T-helper 17 cell (primary cell): ENCODE measurements at places on chromosomes 16 and 17. TPM values are rescaled to one million over a fixed set of nuclear protein-coding genes. Genes with fewer than 3 reads are reported as not detected.

The NAGS gene
- total RNA-seq: 0.42 TPM

The DHRS7B gene
- total RNA-seq: 7.0 TPM

The SMPD3 gene
- 0.70 TPM for total RNA-seq

- H3K36me3 ChIP-seq: no peaks in the 10 kb centered on the region
- no peak overlapping the region for H3K27ac ChIP-seq
- no peak for DNase-seq
- H3K4me1 ChIP-seq: peaks cover 14% of the 10 kb centered on the region
These were observed 716 bp downstream of the TK1 start for GRCh38 chr17:78185981-78186691.

GRCh38 chr17:74452033-74452840, 14.2 kb upstream of the CD300A start:
- H3K27ac ChIP-seq: no peak overlapping the region
- DNase-seq: no peak
- peaks cover 12% of the 10 kb centered on the region for H3K27me3 ChIP-seq
- peak overlapping the region; percentile 57 for H3K4me3 ChIP-seq
- H3K36me3 ChIP-seq: no peaks in the 10 kb centered on the region

DNA sequence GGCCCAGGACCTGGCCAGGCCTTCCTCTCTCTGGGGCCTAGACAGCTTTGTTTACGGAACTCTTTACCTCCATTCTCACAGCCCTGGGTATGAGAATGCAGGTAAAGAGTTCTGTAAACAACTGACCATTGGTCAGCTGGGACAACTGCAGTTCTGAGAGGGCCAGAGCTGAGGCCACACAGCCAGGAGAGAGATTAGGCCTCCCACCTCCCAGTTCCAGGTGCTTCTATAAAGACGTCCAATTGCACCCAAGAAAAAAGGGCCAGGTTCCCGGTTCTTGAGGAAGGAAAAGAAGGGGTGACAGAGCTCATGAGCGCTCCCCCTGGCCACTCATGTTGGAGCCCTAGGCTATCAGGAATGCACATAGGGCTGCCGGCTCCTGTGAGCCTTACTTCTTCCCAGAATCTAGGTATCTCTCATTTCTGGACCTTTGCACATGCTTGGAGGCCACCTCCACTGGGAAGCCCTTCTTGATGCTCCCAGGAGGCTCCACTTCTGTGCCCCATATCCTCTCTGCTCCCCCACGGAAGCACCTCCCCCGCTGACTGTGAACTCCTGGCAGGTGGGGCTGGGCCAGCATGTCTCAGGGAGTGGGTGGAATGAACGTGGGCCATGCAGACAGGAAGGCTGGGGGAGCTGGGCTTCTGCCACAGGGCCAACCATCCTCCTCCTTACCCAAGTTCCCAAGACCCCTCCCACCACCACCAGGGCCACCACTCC, 13.1 kb downstream of the CNGB1 start:
- no peak overlapping the region for H3K4me3 ChIP-seq
- no peaks in the 10 kb centered on the region for H3K4me1 ChIP-seq
- no peaks in the 10 kb centered on the region for H3K27me3 ChIP-seq
- no peak for DNase-seq
- H3K36me3 ChIP-seq: no peaks in the 10 kb centered on the region

DNA sequence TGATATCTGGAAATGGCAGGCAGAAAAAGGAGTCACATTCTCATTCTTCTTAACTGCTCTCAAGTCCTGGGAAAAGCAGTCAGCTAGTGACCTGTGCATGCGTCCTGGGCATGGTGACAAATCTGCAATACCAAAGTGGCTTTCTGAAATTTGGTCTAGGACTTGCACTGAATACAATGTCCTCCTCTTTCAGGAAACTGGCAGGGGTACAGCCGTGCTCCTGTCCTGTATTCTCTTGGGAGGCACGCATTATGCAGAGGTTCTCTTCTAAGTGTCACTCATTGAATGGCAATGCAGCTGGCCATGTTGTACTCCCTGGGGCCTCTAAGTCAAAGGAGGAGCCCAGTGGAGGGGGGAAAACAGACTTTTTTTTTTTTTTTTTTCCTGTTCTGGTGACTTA, 10.6 kb downstream of the PHF12 start:
- H3K36me3 ChIP-seq: no peaks in the 10 kb centered on the region
- no peaks in the 10 kb centered on the region for H3K27me3 ChIP-seq
- H3K27ac ChIP-seq: no peak overlapping the region
- peaks cover 41% of the 10 kb centered on the region for H3K4me1 ChIP-seq
- no peak for DNase-seq

DNA sequence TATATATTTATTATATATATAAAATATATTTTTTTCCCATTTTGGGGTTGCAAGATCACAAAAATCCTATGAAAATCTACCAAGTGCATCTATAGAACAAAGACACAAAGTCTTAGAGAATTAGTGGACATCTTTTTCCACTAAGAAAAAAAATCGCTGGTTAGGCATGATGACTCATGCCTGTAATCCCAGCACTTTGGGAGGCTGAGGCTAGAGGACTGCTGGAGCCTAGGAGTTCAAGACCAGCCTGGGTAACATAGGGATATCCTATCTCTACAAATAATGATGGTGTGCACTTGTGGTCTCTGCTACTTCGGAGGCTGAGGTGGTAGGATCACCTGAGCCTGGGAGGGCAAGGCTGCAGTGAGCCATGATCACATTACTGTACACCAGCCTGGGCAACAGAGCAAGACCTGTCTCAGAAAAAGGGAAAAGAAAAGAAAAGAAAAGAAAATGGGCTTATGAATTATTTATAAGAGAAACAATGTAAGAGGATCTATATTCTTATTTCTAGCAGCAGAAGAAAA, 185.1 kb upstream of the PSMD7 start:
- peaks cover 19% of the 10 kb centered on the region for H3K27me3 ChIP-seq
- no peak for DNase-seq
- no peaks in the 10 kb centered on the region for H3K36me3 ChIP-seq

DNA sequence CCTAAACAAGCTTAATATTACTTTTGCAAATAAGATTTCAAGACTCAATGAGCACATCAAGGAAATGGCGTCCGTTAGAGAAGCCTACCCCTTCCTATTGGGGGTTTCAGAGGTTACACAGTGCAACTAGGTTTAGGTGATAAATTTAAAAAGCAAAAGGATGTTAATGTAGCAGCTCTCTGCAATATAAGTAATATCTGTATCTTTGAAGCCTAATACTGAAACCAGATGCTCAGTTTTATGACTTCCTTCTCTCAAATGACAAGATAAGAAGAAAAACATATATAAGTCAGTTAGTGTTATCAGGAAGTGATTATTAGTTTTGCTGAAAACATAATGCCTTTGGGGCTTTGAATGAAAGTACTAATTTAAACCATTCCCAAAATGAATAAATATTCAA, 54.3 kb upstream of the MED13 start:
- H3K4me1 ChIP-seq: peaks cover 14% of the 10 kb centered on the region
- no peak for DNase-seq
- peaks cover 2% of the 10 kb centered on the region for H3K27me3 ChIP-seq
- no peak overlapping the region for H3K27ac ChIP-seq

GRCh38 chr16:4313563-4314531, 2.0 kb upstream of the GLIS2 start:
- peaks cover 12% of the 10 kb centered on the region for H3K27me3 ChIP-seq
- peaks cover 11% of the 10 kb centered on the region for H3K4me1 ChIP-seq
- DNase-seq: no peak
- H3K27ac ChIP-seq: peak overlapping the region; percentile 62

GRCh38 chr17:7888184-7888920, at the start of gene CHD3:
Gene CHD3 (plus strand): TSS chr17:7888789. CDS start chr17:7889001, 212 bp downstream.
- H3K27ac ChIP-seq: no peak within 1 kb of the TSS
- no peak within 1 kb of the TSS for H3K4me3 ChIP-seq
- H3K4me1 ChIP-seq: peaks cover 17% of the 10 kb centered on the region
- H3K36me3 ChIP-seq: peaks cover 8% of the 10 kb centered on the region
- H3K27me3 ChIP-seq: no peaks in the 10 kb centered on the region
- no peak for DNase-seq

DNA sequence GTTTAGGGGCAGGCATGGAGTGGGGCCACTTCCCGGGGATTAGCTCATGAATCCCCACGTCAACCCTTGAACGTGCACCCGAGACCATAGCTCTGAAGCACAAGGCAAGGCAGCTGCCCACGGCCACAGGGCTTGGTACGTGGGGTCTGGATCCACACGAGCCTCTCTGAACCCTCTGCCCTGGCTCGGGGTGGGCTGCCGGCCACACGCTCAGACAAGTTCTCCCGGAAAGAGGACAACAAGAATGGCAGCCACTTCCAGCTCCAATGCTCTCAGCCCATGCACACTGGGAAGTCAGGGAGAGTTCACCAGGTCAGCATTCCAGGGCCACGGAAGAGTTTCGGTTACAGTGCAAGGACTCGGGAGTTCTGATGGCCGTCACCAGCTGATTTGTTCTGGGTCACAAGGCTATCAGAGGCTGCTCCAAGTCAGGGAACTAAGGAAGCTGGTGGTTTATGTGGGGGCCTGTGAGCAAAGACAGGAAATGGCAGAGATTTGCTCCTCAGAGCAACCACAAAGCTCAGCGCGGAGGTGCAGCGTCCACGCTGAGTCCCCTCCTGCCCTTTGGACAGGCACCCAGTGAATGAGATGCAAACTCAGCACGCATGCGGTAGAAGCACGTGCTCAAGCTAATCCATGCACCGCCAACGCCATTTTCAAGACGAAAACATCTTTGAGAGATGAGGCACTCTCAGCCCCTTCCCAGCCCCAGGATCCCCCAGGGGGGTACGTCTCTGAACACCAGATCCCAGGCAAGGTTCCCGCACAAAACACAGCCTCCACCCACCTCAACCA, 356.4 kb downstream of the FOXL1 start:
- H3K4me3 ChIP-seq: no peak overlapping the region
- H3K4me1 ChIP-seq: no peaks in the 10 kb centered on the region
- DNase-seq: no peak
- no peak overlapping the region for H3K27ac ChIP-seq
- H3K36me3 ChIP-seq: no peaks in the 10 kb centered on the region
- peaks cover 13% of the 10 kb centered on the region for H3K27me3 ChIP-seq
